ENCODE measurements at places on chromosomes 3 and 15. TPM values are rescaled to one million over a fixed set of nuclear protein-coding genes. Genes with fewer than 3 reads are reported as not detected.

GRCh38 chr15:93500155-93500554 lies 411.1 kb upstream of the RGMA start:
- no peak for DNase-seq

DNA sequence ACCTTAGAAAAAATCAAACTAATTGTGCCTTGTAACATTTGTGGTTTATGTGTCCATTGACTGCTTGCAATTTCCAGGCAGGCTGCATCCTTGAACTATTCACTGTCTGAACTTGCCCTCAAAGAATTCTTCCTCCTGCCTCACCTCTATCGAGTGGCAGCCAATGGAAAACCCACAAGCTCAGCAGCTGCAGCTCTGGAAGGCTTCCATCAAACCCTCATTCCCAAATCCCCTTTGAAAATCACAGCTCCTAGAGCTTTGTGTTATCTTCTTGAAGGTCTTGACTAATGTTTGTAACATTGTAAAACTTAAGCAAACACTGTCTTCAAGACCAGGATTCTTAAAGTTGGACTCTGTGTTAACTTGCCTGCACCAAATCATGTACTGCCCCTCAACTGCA lies 81.1 kb downstream of the FILIP1L start:
- no peak for DNase-seq

DNA sequence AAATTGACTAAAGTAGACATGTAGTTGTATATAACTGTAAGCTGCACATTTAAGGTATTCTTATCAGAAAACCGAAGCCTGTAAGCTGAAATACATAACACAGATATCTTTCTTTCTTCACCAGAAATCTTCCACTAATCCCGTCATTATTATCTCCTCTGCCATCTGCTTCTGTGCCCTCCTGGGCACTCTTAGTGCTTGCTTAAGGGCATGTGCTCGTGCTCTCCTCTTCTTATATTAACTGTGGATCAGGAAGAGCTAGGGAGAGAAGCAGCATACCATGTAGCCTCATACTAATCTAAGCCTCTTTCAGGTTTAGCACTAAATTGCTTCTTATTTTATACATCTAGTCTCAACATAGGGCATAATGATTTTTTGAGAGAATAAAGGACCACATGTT lies 60.8 kb downstream of the RIOX2 start:
- no peak for DNase-seq

GRCh38 chr3:106029954-106030626 lies 161.3 kb upstream of the CBLB start:
- DNase-seq: no peak

DNA sequence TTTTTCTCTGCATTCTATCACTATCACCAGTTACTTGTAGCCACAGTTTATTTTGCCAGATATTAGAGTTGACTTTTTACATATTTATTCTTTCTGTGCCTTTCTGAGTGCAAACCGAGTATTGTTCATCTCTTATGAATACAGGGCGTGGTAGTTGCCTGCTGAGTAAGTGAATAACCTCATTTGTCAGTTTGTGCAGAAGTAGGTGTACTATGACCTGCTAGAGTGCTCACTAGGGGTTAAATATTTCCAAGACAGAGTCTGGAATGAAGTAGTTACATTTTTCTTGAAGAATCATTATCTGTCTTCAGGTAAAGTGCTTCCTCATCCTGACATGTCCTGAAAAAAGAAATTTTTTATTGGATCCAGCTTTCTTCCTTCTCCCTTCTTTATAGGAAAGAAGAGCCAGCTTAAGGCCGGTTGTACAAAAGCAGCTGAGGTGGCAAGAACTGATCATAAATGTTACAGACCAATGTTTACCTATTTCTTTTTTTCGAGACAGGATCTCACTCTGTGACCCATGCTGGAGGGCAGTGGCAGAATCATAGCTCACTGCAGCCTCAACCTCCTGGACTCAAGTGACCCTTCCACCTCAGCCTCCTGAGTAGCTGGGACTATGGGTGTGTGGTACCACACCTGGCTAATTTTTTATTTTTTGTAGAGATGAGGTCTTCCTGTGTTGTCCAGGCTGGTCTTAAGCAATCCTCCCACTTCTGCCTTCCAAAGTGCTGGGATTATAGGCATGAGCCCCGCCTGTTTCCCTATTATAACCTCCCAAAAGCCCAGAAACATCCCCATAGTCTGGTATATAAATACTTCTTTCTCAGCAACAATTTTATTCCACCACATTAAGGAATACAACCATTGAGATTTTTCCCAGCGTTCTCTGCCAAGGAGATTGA lies 182.5 kb downstream of the TPRG1 start:
- no peak for DNase-seq

- DNase-seq: no peak
These were observed 440.0 kb upstream of the PROK2 start for GRCh38 chr3:72224804-72225509.

- DNase-seq: no peak
These were observed 9.3 kb downstream of the ZPLD1 start for GRCh38 chr3:102444101-102444500.

GRCh38 chr3:187778726-187779125 lies 33.5 kb upstream of the BCL6 start:
- DNase-seq: no peak

DNA sequence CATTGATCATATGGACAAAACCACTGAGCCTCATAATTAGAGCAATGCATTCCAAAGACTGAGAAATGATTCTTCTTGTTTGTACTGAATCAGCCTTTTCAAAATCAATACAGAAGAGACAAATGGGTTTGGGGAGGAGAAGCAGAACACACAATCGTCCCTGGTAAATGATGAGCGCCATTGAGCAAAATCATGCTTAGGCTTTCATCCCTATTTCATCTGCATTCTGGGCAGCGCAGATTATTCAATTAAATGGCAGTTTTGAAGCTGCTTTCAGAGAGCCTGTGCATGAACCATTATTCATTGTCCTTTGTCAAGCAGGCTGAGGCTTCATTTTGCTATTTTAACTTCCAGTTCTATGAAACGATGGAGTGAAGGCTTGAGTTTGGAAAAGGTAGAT lies 371.9 kb downstream of the CACNA2D3 start:
- DNase-seq: no peak

DNA sequence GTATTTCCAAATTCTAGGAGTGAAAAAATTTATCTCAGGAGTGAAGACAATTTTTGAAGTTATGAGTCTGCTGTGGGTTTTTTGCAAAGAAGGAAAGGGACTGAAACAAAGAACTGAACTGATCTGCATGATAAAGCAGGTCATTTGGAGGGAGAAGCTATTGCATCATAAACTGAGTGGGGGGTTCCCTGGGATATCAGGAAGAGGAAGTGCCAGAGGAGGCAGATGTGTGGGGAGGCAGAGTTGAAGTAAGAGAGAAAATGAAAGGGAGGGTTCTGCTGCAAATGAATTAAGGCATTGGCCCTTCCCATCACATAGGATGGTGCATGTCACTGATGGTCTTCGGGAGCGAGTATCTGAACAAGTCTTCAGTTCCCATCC lies 379.2 kb downstream of the VPS13C start:
- DNase-seq: no peak

GRCh38 chr15:59168536-59168935 lies 38.1 kb upstream of the LDHAL6B start:
- DNase-seq: no peak

- DNase-seq: no peak
These were observed 486 bp downstream of the SAMMSON start for GRCh38 chr3:70000028-70000410.

DNA sequence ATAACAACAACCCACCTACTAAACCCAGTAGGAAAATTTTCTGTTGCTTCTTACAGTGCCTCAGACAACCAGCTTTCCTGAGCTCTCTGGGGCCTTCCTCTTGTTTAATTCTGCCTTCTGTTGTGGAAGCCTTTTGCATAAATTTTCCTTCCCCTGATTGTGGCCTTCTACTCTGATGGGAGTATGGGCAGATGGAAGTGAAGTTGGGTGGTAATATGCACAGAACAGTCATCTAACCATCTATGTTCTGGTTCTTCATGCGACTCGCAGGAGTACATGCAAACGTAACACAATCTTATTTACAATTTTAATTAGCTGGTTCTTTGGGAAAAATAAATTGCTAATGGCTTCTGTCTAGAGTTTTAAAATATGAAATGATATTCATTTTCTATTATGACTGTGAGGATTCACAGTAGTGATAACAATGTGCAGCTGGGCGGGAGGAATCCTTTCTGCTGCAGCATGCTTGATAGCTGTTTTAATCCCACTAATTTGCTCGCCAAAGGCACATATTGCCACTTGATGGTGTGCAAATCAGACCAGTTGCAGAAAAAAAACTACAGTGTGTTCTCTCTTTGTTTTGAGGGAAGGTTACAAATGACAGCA lies 311.5 kb upstream of the ROPN1 start:
- no peak for DNase-seq

DNA sequence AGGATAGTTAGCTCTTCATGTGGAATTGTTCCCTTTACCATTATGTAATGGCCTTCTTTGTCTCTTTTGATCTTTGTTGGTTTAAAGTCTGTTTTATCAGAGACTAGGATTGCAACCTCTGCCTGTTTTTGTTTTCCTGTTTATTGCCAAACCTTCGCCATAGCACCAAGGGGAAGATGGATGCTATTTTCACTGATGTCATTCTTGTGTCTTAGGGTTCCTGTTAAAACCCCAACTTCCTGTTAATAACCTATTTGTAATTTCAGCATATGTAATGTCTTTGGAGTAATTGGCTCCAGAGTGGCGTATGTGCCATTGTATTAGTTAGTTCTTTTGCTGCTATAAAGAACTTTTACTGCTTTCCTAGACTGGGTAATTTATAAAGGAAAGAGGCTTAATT lies 10.8 kb downstream of the SAMMSON start:
- DNase-seq: no peak

DNA sequence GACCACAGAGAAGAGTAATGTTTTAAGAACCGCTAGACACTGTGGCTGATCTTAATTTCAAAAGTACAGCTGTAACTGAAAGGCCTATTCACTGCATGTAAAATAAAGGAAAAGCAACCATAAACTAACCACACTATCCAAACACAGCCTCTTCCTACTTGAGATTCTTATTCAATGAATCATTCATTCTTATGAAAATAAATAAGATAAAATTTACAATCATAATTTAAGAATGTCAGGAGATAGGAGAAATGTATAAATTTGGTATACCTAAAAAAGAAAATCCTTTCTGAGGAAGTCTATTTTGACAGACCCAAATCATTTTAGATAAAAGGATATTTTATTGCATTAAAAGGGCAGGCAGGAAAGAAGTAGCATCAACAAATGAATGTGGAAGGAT lies 533.5 kb upstream of the ZNF385D start:
- no peak for DNase-seq

DNA sequence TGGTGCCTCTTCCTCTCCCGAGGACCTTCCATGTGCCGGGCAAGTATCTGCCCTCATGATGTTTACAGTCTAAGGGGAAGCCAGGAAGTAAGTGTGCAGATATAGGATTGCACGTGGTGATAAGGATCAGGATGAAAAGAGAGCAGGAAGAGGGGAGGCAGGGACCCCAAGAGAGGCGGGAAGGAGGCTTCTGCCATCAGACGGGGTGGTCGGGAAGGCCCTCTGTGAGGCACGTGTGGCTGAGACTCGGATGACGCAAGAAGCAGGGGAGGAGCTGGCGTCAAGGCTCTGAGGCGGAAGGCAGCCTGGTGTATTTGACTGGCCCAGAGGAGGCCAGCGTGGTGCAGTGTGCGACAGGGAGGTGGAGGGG lies 762 bp upstream of the IQSEC1 start:
- no peak for DNase-seq

GRCh38 chr3:15436246-15436645 lies 8.8 kb downstream of the EAF1 start:
- DNase-seq: no peak

DNA sequence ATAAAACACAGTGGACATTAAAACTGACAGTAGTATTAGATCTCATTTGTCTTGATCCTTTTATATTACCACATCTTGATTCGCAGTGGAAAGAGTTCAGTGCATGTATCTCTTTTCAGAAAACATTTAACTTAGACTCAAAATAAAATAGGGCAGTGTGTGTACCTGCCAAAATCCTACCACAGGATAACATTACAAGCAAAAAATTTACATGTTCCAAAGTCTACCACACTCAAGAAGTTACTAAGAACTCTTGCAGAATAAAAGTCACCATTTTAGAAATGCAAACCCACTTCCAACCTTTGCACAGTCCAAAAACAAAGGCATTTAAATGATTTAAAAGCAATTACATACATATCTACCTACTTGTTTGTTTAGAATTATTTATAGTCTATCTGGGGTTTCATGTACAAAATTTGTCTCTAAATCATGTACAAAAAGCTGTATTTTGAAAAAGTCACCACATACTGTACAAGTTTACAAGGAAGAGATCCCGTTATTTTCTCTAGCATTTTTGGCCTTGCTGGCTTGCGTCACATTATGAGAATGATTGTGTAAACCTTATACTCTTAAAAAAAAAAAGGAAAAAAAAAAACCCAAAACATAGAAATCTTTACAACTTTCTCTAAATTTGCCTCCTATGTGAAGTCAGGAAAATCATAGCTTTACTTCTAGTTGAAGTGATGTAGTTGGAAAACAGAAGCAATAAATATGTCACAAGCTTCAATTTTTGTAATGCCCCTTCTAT lies 153.8 kb downstream of the ADAM10 start:
- no peak for DNase-seq

DNA sequence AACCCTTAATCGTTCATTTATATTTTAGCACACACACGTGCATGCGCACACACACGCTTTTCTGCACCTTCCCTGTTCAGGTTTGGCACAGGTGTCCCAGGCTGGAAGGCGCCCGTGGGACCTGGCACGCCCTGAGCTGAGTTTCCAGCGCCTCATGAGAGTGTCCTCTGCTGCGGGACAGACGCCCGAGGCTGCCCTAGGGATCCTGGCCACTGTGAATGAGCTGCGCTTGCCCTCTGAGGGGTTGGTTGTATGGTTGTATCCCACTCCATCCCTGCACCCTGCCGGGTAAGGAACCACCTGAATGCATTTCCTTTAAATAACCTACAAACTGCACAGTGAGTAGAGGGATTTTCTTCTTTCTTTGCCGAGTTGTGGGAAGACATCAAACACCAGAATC lies 12.2 kb upstream of the MEX3B start:
- no peak for DNase-seq

GRCh38 chr15:45729141-45729540 lies 94.3 kb downstream of the SQOR start:
- no peak for DNase-seq

The FBN1 gene
- 0.73 TPM for total RNA-seq

The COL7A1 gene
- 0.75 TPM for total RNA-seq

The MFGE8 gene
- 90.3 TPM for total RNA-seq

The RASGRP1 gene
- total RNA-seq: 101 TPM

The ANKUB1 gene
- not detected for total RNA-seq

The HRG gene
- total RNA-seq: not detected

The ADAMTS9 gene
- not detected for total RNA-seq

The ZKSCAN7 gene
- total RNA-seq: 4.5 TPM
